ENCODE measurements at places on chromosomes 3 and 15. TPM values are rescaled to one million over a fixed set of nuclear protein-coding genes. Genes with fewer than 3 reads are reported as not detected.
A peak's percentile ranks its signal among the peaks of the same experiment; 100 is the strongest.

- H3K4me3 ChIP-seq = no peak overlapping the region
- H3K27ac ChIP-seq = no peak overlapping the region
- H3K36me3 ChIP-seq = no peaks in the 10 kb centered on the region
- no peak for DNase-seq
- H3K4me1 ChIP-seq = no peaks in the 10 kb centered on the region
These were observed 15.0 kb upstream of the MEX3B start for GRCh38 chr15:82060817-82061216.

The ACSBG1 gene
- total RNA-seq = not detected

The NAALADL2 gene
- 53.9 TPM for total RNA-seq

GRCh38 chr3:151305775-151306151, 10.9 kb downstream of the GPR87 start:
- H3K4me3 ChIP-seq = no peak overlapping the region
- H3K4me1 ChIP-seq = peaks cover 8% of the 10 kb centered on the region

GRCh38 chr3:133943639-133944141, 48.0 kb upstream of the RAB6B start:
- no peak overlapping the region for H3K4me3 ChIP-seq
- H3K36me3 ChIP-seq = no peaks in the 10 kb centered on the region
- no peaks in the 10 kb centered on the region for H3K27me3 ChIP-seq
- H3K27ac ChIP-seq = peak overlapping the region; percentile 85
- DNase-seq = peak; percentile 79

The CHST2 gene
- 4.5 TPM for total RNA-seq

The KIF23 gene
- total RNA-seq = 1.6 TPM

DNA sequence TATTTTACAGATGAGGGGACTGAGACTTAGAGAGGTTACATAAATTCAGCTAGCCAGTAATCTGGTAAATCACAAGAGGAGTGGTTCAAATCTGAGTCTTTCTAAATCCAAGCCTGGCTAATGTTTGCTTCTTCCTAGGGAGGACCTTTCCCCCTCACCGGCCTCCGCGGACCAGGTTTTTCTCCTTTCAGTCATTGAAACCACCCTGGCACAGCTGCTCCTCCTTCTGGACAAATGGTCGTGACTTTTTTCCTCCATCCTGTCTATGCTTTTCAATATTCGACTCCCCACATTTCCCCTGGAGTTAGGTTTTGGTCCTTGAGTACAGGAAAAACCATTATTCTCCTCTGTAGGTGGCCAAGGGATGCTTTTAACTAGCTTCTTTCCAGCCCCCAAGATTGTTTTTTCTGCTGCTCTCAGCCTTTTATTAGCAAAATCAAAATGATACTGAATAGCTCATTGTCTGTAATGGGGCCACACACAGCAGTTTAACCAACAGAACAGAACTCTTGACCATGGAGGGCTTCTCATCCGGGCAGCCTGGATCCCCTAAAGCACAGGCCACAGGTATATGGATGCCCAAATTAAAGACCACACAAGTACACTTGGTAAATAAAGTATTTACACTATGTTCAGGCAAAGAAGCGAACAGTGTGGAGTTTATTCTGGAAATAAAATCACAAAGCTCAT, 85.9 kb upstream of the KLHL25 start:
- H3K27me3 ChIP-seq = no peaks in the 10 kb centered on the region
- no peak overlapping the region for H3K27ac ChIP-seq
- H3K36me3 ChIP-seq = no peaks in the 10 kb centered on the region
- H3K4me3 ChIP-seq = no peak overlapping the region

Data from breast epithelium (tissue), 4 donors.